ENCODE measurements at places on chromosomes 6 and 20. TPM values are rescaled to one million over a fixed set of nuclear protein-coding genes. Genes with fewer than 3 reads are reported as not detected.

RIMS4 gene
- 51.2 TPM for polyA plus RNA-seq

PDE10A gene
- polyA plus RNA-seq = 15.6 TPM

CLDN20 gene
- 0.71 TPM for polyA plus RNA-seq

HNF4A gene
- 0.29 TPM for polyA plus RNA-seq

SIRPD gene
- not detected for polyA plus RNA-seq

- DNase-seq = no peak
These were observed 146.3 kb upstream of the MAFB start for GRCh38 chr20:40835321-40835720.

DNA sequence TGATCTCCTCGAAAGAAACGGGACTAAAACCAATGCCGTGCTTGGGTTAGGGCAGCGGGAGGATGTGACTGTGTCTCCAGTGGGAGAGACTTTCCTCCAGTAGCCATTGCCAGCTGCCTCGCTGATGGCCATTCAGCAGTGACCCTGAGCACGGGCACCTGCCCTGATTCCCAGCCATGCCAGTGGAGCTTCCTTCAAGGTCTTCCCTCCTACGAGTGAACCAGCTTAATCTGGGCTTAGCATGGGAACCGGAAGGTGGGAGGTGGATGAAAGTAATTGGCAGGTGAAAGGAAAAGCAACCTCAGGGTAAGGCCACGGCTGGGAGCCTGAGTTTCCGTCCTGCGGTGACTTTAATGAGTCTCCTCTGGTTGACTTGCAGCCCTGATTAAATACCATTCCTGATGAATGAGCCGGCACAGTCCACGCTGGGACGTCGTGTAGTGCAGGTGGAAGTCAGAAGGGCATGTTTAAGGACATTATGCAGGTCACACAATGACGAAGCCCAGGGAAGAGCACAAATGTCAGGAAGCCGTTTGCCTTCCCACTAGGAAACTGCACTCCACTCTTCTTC is 813.5 kb downstream of the QKI start:
- DNase-seq = no peak

GRCh38 chr6:166268431-166268830 is 39.8 kb downstream of the PRR18 start:
- no peak for DNase-seq

DNA sequence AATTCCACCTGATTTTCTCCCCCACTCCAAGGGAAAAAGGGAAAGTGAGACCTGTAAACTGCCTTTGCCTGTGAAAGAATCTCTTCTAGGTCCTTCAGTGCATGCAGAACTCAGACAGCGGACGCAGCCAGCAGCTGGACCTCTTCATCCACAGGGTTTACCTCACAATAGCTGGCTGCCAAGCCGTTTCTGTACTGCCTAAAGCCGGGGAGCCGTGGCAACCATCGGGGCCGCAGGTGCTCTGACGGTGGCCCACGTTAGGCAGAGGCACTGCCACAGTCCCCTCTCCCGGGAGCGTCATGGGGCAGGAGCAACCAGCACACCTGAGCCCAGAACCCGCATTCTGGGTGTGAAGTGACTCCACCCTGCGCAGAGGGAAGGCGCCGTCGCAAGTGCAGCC is 206.1 kb downstream of the TTLL2 start:
- no peak for DNase-seq

DNA sequence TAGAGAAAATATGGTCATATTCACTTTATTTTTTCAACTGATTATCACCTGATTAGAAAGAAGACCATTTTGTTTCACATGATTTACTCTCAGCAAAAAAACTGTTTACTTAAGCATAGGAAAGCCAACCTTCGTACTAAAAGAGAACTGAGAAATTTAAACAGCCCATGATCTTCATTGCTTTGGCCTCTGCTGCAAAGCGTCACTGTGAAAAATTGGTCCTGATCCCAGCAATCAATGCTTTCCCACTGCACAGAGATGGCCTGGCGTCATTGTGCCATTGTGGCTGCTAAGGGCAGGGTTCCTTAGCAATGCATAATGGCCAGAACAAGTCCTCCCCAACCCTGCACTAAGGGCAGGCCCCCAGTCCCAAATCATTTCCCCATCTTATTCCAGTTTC is 19.9 kb upstream of the THEMIS start:
- no peak for DNase-seq

DNA sequence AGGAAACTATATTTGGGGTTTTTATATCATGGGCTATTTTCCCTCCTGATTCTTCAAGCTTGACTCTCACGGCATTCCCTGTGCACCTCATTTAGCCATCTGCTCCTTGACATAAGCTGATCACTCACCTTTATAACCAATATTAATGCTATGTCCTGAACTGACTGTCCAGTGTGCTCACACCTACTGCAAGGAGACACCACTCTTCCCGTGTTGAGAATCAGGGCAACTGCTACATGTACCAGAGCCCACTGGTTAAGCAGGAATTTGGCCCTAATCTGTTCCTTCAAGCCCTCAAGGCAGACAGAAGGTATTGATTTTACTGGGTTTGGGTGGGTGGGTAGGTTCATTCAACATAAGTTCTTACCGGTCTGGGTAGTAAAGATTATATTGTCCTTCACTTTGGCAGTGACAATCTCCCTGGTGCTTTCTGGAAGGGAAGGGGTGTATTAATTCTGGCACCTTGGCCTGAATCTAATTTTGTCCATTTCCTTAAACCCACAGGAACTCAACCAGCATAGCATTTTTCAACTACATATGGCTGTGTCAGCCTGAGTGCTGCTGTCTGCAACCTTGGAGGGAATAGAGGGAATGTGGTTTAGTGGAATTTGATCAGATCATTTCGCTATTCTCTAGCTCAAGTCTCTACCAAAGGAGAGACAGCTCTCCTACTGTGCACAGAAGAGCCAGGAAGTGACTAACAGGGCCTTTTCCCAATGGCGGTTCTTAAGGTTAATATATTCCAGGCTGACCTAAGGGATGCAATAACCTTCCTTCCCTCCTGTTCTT is 293.2 kb downstream of the BTBD9 start:
- DNase-seq = no peak

GRCh38 chr20:62378215-62378614 is 8.7 kb upstream of the RPS21 start:
- DNase-seq = no peak

DNA sequence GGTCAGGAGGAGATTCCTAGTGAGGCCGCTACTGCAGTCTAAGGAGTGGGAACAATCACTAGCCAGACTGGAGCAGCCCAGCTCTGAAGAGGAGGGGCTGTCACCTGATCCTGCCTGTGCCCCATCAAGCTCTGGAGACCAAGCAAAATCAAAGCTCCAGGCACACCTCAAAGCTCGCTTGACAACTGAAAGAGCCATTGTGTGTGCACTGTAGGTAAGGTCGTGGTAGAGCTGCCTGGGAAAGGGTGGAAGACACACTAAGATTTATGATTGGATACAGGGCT is 58.2 kb downstream of the CSE1L start:
- DNase-seq = no peak

- DNase-seq = no peak
These were observed 260.6 kb downstream of the ERMARD start for GRCh38 chr6:170012037-170012330.

DNA sequence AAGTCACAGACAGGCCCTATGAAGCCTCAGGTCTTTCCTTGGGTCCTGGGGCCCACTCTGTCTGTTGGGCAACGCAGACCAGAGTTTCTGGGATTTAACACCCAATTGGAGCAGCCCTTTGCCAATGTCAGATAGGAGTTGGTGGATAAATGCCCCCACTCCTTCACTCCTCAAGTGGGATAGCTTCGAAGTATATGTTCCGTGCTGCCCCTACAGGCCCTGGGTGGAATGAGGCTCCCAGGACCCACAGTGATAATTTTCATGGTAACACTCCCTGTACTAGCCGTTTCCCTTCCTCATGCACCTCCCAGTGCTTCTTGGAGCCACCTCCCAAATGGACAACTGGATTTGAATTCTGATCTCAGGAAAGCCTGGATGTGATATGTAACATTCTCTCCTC is 145.4 kb downstream of the FOXA2 start:
- DNase-seq = no peak

- DNase-seq = no peak
These were observed 29.1 kb downstream of the ARHGAP40 start for GRCh38 chr20:38630727-38631126.

DNA sequence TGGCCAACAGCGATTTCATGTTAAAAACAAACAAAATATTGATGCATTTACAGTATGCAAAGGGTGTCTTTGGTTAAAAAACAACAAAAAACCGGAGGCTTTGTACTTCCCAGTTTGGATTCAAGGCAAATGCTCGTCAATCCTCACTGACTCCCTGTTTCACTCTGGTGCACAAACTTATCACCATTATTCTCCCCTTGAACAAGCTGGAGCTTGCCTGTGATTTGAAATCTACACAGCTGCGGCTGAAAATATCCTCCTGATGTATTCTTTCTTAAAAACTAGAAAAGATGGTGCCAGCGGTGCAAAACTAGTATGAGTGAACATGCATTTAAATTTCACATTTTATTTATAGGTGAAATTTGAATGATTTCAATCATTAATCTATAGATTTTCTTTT is 3.3 kb downstream of the PERP start:
- no peak for DNase-seq

DNA sequence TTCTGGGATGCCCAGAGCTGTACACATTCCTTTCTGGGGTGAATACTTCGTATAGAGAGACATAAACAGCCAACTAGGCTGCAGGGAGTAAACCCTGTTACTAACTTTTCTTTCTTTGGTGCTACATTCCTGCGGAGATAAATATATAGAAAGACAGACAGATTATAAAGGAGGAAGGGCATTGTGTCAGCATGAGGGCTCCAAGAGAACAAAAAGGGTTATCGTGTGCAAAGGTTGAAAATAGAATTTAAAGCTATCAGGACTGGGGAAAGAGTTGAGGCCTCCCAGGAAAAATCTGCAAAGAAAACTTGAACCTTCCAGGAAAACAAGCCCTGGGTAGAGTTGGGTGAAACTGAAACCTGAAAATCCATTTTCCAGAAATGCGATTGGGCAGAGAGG is 68.0 kb downstream of the TMEM170B start:
- DNase-seq = no peak

- no peak for DNase-seq
These were observed 8.6 kb downstream of the PNLDC1 start for GRCh38 chr6:159808647-159809046.

DNA sequence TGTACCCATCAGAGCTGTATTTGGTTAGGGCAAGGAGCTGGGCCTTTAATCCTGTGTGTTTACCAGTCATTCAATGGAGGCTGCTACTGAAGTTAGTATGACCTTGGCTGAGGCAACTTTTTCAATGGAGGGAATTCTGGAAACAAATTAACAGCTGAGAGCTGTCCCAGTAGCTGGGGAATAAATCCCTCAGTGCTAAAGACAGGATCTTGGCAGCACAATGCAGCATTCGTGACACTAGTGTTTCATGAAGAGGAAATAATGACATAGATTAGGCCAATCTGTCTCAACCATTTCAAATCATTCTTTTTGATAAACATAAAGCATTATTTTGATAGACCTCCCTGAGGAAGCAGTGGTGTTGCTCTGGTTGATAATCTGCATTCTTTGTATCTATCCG is 42.9 kb downstream of the GRM1 start:
- DNase-seq = no peak

DNA sequence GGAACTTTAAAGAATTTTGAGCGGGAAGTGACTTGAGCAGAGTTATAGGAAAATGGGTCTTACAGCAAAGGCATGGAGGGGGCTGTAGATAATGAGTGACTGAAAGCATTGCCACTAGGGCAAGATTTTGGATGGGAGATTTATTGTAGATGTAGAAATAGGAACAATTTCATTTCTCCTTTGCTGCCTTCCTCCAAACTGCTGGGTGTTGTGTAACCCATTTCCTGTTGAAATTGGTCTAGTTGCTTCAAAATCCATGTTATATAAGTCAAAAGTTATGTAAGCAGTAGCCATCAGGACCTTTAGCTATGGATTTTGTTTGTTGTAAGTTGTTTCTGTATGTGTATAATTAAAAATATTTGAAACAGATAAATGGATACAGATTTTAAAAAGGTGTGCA is 11.1 kb downstream of the YWHAB start:
- no peak for DNase-seq

- no peak for DNase-seq
These were observed 513.3 kb upstream of the NOX3 start for GRCh38 chr6:155968921-155969320.

GRCh38 chr6:132142308-132142707 is 191.1 kb upstream of the CCN2 start:
- DNase-seq = no peak

DNA sequence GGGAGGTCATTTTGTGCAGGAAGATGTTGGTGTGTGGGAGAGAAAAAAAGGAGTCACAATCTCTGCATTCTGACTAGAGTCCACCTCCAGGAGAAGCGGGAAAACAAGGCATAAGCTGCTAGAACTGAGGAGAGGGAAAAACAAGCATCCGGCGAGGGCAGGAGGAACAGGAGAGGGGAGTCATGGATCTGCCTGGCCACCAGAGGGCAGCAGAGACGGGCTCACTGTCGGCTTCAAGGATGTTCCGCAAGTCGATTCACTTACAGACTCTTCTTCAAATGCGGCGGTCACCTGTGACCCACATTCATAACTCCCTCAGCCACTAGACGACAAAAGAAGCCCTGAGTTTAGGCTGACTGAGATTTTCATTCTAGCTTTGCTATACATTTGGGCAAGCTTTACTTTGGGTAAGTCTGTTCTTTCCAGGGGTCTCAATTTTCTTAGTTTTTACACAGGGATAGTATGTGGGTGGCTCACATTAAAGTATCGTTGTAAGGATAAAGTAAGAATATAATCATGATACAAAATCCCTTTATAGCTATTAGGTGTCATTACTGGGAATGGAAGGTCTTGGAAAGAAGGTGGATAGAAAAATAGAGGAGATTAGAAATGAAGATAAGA is 6.6 kb upstream of the BTNL2 start:
- DNase-seq = no peak

DNA sequence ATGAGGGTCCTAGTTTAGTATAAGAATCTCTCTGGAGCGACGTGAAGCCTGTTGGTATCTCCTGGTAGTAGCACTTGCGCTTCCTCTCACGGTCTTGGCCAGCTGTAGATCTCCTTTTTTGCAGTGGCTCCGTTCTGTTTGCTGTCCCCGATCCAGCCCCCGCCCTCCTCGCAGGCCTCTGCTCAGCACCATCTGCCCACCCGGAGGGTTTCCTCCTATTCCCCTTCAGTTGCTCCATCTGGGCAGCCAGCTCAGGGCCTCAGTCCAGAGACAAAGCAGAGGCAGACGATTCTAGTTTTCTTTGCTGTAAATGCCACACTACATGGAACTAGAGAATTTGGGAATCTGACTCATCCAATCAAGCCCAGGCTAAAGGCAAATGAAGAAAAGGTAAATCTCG is 126.6 kb downstream of the TIAM2 start:
- DNase-seq = peak; percentile 68

GRCh38 chr20:54073288-54073687 is 2.9 kb upstream of the BCAS1 start:
- no peak for DNase-seq

GRCh38 chr6:65537600-65537999 is 169.4 kb downstream of the EYS start:
- DNase-seq = no peak
